Activated naive CD4-positive, alpha-beta T cell treated with anti-CD3 and anti-CD28 coated beads, Interleukin-2, amount 50 U/mL, for 72 hours (primary cell): ENCODE measurements at places on chromosomes 4 and X. TPM values are rescaled to one million over a fixed set of nuclear protein-coding genes. Genes with fewer than 3 reads are reported as not detected.

- no peak for DNase-seq
Measured at GRCh38 chr4:139686130-139686529, 20.5 kb downstream of the MGST2 start.

Gene IDUA
- 23.3 TPM for total RNA-seq

GRCh38 chrX:27608671-27609070 lies 18.5 kb downstream of the DCAF8L2 start:
- no peak for DNase-seq

- no peak for DNase-seq
Measured at GRCh38 chrX:13232484-13232883, 87.4 kb downstream of the ATXN3L start.

Gene PHOX2B
- total RNA-seq = not detected

DNA sequence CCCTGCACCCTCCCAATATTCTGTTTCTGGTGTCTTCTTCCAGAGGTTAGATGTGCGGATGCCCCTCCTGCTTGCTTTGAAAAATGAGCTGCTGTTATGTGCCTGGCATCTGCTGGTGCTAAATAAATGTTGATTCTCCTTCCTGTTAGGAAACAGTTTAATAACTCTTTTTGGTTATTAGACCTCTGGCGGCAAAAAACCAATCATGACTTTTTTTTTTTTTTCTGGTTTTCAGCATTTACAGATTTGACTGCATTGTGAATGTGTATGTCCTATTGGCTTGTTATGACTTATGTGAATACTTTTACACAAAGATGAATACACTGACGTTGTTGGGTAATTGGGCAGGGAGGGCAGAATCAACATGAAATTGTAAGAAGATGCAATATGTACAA lies 13.6 kb upstream of the TMEM156 start:
- no peak for DNase-seq

Gene CCDC110
- 1.0 TPM for total RNA-seq

Gene MAGEB1
- not detected for total RNA-seq

DNA sequence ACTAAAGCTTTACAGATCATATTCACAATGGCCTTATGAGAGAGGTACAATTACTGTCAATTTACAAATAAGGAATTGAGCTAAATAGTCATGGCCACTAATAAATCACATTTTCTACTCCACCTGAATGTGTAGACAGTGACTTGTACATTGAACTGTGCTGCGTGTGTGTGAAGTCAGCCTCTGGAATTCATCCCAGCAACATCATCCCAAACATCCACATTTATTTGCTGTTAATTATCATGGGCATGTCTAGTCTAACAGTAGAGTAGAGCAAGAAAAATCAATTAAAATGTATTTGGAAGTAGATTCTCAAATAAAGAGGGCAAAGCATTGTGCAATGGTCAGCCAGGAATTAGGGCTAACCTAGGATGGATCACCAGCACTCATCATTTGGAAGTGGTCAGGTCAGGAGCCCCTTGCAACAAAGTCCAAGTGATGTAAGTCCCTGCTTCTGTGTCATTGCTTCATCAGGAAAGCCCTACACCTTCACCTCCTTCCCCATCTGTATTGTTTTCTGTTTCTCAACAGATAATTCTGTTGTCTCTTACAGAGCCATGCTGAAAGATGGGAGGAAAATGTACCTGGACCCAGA lies 4.8 kb upstream of the PF4V1 start:
- DNase-seq = no peak

DNA sequence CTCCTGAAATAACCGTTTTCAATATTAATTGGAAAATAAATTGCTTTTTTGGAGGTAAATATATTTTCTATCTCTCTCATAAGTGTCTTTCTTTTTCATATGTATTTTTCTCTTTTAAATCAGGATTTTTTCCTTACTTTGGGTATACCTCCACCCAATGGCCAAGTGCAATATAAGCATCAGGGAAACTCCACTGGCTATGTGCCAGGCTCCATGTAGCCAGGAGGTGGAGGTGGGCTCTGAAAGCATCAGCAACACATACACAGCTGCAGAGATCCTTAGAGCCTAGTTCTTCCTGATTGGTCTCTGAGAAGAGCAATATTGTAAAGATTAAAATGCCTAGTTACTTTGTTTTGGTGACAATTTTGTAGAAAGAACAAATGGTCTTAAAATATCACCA lies 3.4 kb downstream of the GABRA2 start:
- no peak for DNase-seq

- no peak for DNase-seq
Measured at GRCh38 chrX:11103751-11104150, 7.4 kb upstream of the HCCS start.

DNA sequence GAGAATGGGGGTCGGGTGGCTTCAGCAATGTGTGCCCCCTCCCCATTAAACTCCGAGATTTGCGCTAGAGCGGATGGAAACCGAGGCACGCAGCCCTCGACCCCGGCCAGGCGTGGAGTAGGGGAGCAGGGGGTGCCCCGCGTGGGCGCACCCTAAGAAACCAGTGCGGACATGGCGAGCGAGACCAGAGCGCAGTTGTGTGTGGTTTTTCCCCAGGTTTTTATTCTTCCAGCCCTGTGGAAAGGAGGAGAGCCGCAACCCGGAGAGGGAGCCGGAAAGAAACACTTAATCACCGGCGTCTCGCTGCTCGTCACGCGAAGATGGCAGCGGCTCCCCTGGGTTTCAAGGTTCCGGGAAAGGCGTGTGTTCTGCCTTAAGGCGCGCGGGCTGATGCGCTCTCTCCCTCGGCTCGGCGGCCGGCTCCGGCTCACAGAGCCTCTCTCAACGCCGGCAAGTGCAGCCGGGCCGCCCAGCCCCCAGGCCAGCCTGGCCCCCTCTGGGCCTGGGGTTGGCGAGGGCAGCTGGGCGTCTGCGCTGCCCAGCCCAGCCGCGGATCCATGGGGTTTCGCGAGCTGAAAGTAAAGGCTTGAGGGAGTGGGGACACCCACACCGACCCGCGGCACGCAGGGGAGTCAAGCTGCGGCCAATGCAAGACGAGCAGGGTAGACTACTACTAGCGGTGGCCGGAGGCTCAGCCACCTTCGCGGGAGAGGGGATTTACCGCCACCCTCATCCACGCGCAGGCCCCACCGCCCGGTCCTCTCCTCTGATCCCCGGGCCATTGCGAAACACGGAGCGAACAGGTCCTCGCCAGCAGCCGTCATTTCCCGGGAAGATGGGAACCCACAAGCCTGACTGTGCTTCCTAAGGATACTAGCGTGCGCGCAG lies 74.0 kb upstream of the BCOR start:
- DNase-seq = no peak

DNA sequence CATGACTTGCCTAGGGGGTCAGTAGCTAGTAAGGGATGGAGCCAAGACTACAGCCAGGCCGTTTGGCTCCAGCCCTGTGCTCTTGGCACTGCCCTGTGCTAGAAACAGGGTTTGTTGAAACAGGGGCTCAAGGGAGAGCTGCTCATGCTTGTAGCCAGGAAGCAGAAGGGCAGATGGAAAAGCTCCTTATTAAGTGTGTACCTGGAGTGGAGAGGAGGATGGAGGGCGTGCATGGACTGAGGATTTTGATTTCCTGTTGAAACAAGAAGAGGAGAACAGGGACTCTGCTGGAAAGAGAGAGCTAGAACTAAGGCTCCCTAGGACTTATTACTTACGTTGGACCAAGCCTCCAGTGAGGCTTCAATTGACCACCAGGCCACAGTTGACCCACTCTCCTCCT lies 363.0 kb downstream of the MID1IP1 start:
- no peak for DNase-seq

GRCh38 chr4:144655491-144655890 lies 9.5 kb downstream of the HHIP start:
- DNase-seq = no peak

GRCh38 chr4:41216294-41217019 lies 2.1 kb upstream of the APBB2 start:
- DNase-seq = peak; percentile 68

GRCh38 chr4:74158466-74159142 lies 686 bp downstream of the MTHFD2L start:
- DNase-seq = no peak

Gene TNIP3
- 5.4 TPM for total RNA-seq

Gene CYSLTR1
- total RNA-seq = 7.8 TPM

- no peak for DNase-seq
Measured at GRCh38 chr4:37902738-37903693, 12.1 kb downstream of the TBC1D1 start.

- DNase-seq = no peak
Measured at GRCh38 chr4:19684084-19684483, 567.6 kb upstream of the SLIT2 start.

- no peak for DNase-seq
Measured at GRCh38 chr4:107838861-107839565, 14.3 kb downstream of the SGMS2 start.

Gene NKX6-1
- total RNA-seq = not detected

DNA sequence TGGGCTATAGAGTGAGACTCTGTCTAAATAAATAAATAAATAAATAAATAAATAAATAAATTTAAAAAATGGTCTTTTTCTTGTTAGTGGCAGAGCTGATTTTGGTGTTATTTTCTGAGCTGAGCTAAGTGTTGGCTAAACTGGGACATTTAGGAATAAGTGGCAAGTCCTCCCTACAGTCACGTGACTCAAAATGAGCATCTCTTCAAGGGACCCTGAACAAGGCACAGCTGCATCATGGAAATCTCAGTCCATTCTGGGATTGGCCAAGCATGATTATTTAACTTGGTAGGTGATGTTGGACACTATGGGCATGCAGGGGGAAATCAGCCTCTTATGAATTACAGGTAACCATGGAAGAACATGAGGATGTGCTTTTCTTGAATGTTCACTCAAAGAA lies 42.0 kb downstream of the HAND2 start:
- no peak for DNase-seq

DNA sequence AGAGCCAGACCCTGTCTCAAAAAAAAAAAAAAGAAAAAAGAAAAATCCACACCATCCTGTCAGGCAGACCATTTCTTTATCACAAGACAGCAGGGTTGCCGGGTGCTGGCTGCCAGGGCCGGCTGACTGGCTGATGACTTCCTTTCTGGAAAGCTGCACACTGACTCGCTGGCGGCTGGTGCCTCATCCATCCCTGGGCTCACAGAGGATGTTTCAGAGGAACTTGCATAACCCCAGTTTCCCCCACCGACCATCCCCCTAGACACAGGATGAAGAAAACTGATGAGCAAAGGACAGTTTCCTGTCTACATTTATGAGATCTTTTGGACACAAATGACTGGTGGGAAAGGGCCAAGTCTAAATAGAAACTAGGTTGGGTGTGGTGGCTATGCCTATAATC lies 14.1 kb downstream of the HPSE start:
- DNase-seq = no peak

DNA sequence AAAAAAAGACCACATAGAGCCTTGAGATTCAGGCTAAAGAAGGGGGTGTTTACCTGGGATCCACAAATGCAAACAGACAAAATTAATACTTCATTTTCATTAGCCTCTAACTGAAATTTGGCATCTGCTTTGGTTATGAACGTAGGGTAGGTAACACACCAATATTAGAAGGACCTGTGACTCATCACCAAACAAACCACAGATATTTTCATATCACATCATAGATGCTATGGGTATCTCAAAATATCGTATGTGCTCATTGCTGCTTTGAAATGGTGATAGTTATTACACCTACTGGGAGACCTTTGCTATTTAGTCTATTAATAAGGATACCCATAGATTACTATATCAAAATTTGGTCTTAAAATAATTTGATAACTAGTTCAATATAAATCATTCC lies 180.6 kb upstream of the MAP3K15 start:
- no peak for DNase-seq

Gene BCOR
- total RNA-seq = 46.9 TPM

DNA sequence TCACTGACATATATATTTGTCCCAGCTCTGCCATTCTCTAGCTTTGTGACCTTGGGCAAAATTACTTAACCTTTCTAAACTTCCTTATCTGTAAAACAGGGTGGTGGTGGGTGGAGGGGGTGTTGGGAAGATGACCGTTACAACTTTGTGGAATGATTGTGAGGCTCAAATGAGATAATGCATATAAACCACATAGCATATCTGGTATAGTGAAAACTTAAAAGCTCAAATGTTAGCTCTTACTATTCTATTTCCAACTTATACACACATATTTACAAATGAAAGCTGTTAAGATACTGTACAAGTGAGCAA lies 52.9 kb upstream of the HPRT1 start:
- DNase-seq = no peak

GRCh38 chr4:138255917-138256597 lies 13.9 kb upstream of the SLC7A11 start:
- no peak for DNase-seq

Gene PNMA6F
- not detected for total RNA-seq

Gene PDGFRA
- total RNA-seq = not detected

- no peak for DNase-seq
Measured at GRCh38 chr4:82681754-82682153, 116.8 kb downstream of the SCD5 start.

Gene NIPAL1
- total RNA-seq = 3.9 TPM

GRCh38 chr4:53014881-53015280 lies 152.8 kb downstream of the RASL11B start:
- DNase-seq = no peak

- no peak for DNase-seq
Measured at GRCh38 chrX:118047446-118048186, 69.0 kb downstream of the KLHL13 start.

GRCh38 chrX:101203761-101204351 lies 15.7 kb upstream of the DRP2 start:
- no peak for DNase-seq

DNA sequence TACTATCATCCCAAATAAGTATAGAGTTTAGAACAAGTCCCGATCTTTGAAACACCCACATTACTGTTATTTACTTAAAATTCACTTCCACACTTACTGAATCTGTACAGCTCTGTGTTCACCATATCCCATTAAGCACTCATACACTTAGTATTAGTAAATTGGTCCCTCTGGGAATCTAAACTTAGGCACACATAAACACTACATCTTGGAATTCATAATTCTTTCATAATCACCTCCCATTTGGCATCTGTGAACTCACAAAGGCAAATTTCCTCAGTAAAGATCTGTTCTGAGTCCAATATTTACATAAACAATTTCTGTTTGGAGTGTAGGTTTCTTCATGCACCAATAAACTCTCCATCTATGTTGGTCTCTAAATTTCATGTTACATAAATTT lies 52.6 kb upstream of the PPARGC1A start:
- no peak for DNase-seq

Gene ARAP2
- 90.8 TPM for total RNA-seq

DNA sequence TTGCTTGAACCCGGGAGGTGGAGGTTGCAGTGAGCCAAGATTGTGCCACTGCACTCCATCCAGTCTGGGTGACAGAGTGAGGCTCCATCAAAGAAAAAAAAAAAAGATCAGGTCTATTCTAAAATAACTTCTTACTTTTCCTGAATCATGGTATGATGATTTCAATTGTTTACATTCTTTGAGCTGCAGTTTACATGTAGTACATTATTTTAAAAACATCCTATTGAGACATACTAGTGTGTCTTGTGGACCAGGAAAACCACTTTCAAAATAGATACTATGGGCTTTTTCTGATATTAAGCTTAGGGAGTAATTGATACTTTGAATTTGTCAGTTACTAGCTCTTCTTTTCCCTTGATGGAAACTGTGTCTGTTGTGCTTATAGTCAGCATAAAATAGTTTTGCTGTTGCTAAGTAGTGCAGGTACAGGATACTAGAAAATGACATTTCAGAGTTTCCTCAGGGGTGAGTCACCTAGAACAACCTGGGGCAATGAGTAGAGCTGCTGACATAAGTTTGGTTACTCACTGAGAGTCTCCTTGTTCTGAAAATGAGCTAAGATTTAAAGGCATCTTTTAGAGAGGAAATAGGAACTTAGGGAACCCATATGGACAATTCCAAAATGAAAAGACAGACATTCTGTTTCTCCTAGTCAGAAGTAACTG lies 53.2 kb upstream of the C4orf54 start:
- no peak for DNase-seq

- no peak for DNase-seq
Measured at GRCh38 chrX:149129767-149130166, 375.3 kb downstream of the IDS start.

Gene BTC
- not detected for total RNA-seq

Gene NDNF
- not detected for total RNA-seq
